SJSA1 (cell line): ENCODE measurements at places on chromosomes 11 and 22. TPM values are rescaled to one million over a fixed set of nuclear protein-coding genes. Genes with fewer than 3 reads are reported as not detected.
A peak's percentile ranks its signal among the peaks of the same experiment; 100 is the strongest.

The IGF2 gene
- total RNA-seq = 29.7 and 31.5 TPM in 2 replicates

DNA sequence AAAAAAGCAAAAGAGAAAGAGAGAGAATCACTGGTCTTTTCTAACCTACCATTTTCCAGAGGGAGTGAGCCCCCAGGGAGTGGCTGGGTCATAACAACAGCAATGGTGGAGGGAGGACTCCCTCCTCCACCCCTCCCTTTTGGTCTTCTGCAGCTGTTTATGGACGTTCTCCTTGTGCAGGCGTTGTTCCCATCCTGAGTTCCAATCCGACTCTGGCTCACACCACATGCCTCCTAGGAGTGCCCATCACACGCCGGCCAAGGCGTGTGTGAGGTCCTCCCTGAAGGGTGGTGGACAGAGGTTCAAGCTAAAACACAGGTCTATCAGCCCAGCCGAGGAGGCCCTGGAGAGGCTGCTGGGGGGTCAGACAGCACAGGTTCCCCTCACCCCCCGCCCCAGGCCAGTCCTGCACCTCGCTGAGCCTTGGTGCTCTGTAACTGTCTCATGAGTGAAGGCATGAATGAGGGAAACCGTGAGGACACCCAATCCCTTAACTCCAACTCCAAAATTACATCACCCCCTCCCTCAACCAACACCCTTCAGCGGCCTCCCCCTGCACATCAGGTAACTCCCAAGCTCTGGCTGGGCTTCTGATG, 29.4 kb downstream of the IFT27 start:
- peaks cover 45% of the 10 kb centered on the region for H3K27me3 ChIP-seq
- H3K36me3 ChIP-seq = no peaks in the 10 kb centered on the region
- no peaks in the 10 kb centered on the region for H3K4me1 ChIP-seq

- DNase-seq = peak; percentile 78
- no peak overlapping the region for H3K4me3 ChIP-seq
- H3K27me3 ChIP-seq = no peaks in the 10 kb centered on the region
- peaks cover 82% of the 10 kb centered on the region for H3K4me1 ChIP-seq
Measured at GRCh38 chr22:45678961-45679912, 7.6 kb downstream of the ATXN10 start.

GRCh38 chr11:130891326-130891725, 25.0 kb downstream of the SNX19 start:
- no peak for DNase-seq
- H3K27me3 ChIP-seq = no peaks in the 10 kb centered on the region
- no peak overlapping the region for H3K27ac ChIP-seq
- H3K36me3 ChIP-seq = peaks cover 28% of the 10 kb centered on the region
- H3K4me1 ChIP-seq = 0 out of 2 replicates have a peak, but pooled peaks cover 6% of the 10 kb centered on the region

- H3K4me1 ChIP-seq = peaks cover 15% of the 10 kb centered on the region
- DNase-seq = peak; percentile 78
- peak overlapping the region; percentile 52 for H3K27ac ChIP-seq
- H3K36me3 ChIP-seq = no peaks in the 10 kb centered on the region
Measured at GRCh38 chr11:11279956-11280689, 72.9 kb downstream of the CSNK2A3 start.

GRCh38 chr22:26086359-26086758, 82.9 kb upstream of the SEZ6L start:
- H3K36me3 ChIP-seq = no peaks in the 10 kb centered on the region
- no peak for DNase-seq
- H3K27me3 ChIP-seq = peaks cover 29% of the 10 kb centered on the region
- H3K4me1 ChIP-seq = no peaks in the 10 kb centered on the region
